Neural crest cell (in vitro differentiated cells): ENCODE measurements at places on chromosomes 1 and 21. TPM values are rescaled to one million over a fixed set of nuclear protein-coding genes. Genes with fewer than 3 reads are reported as not detected.

ZBTB18 gene
- total RNA-seq = 29.3 and 30.3 TPM in 2 replicates

EPHA10 gene
- 0.63 and 0.77 TPM in 2 replicates for total RNA-seq

HRNR gene
- not detected in 2 replicates for total RNA-seq

ITLN2 gene
- total RNA-seq = 0.35 TPM in 1 of 2 replicates, not detected in the other

PKP1 gene
- total RNA-seq = not detected in 2 replicates

CNR2 gene
- not detected in 2 replicates for total RNA-seq

SPRR2D gene
- total RNA-seq = not detected in 2 replicates

PODN gene
- 0.43 and 0.65 TPM in 2 replicates for total RNA-seq

GGPS1 gene
- total RNA-seq = 57.2 and 58.0 TPM in 2 replicates
